A172 (cell line): ENCODE measurements at places on chromosomes 4 and X. TPM values are rescaled to one million over a fixed set of nuclear protein-coding genes. Genes with fewer than 3 reads are reported as not detected.
A peak's percentile ranks its signal among the peaks of the same experiment; 100 is the strongest.

DNA sequence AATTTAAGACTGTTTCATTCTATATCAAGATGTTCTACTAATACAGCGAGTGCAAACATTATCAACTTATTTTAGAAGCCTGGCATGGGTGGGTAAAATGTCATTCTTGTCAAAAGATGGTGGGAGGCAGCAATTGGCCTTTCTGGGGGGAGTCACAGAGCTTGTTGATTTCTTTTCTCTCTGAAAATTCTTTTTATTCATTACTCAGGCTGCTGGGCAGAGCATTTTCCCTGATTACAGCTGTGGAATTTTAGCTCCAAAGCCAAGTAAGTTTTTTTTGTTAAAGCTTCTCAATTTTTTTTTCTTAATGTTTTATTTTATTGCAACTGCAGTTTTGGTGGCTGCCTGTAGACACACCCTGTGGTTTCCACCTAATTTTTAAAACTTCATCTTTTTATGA lies 50.4 kb downstream of the GPC4 start:
- no peak for DNase-seq

- peak; percentile 39 for DNase-seq
These were observed 292.0 kb downstream of the CCSER1 start for GRCh38 chr4:90419124-90419711.

DNA sequence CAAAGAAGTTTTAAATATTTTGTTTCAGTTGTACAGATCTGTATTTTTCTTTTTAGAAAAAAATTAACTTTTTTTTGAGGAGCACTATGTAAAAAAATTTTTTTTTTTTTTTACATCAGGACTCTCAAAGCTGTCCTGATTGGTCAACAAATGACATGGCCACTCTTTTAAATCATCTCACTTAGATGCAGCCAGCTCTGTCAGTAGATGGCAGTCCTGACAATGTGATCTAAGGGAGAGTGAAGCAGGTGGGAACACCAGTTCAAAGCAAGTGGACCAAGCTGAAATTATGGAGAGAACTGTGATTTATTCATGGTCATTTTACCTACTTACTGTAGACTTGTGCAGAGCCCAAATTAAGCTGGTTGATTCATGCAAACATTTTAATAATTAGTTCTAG lies 174.7 kb upstream of the GPRIN3 start:
- peak; percentile 54 for DNase-seq

DNA sequence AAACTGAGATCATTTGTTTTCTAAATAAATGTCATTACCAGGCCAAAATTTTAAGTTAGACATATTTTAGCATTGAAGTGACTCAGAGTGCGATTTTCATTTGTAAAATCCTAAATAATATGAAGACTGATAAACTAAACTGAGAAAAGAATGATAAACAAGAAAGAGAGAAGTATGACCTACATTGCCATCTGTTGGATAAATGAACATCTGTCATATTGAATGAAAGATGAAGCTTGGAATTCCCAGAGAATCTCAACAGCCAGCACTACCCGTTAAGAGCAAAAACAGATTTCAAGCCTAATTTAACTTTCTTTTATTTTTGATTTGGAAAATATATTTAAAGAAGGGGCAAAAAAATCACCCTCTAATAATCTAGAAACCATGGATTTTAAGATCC lies 591.0 kb upstream of the ATOH1 start:
- no peak for DNase-seq

DNA sequence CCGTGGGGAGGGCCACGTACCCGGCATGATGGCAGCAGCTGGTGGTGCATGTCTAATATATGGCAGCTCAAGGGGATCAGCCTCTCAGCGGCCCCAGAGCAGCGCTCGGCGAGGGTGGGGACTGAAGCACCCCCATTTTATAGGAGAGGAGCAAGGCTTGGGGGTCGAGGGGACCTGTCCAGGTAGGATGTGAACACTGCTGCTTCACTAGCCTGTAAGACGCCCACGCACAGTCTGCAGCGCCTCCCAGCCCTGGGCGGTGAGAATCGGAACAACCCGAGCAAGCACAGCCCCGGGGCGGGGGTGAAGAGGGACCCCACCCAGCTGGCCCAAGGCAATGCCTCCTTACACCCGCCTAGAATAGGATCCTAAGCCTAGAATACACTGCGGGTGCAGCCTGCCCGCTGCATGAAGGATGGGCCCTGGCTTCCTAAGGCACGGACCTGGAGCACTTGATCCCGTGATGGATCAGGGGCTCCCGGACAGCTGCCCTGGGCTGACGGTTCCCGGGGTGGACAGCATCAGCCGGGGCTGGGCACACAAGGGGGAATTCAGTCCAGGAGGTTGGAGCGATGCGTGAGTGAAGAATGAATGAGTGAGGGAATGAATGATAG lies 17.6 kb downstream of the ADRA2C start:
- no peak for DNase-seq

GABRE gene
- 0.29 and 0.69 TPM in 2 replicates for total RNA-seq

- DNase-seq, result no peak
These were observed 130.6 kb upstream of the ATP6AP2 start for GRCh38 chrX:40449956-40450706.

DNA sequence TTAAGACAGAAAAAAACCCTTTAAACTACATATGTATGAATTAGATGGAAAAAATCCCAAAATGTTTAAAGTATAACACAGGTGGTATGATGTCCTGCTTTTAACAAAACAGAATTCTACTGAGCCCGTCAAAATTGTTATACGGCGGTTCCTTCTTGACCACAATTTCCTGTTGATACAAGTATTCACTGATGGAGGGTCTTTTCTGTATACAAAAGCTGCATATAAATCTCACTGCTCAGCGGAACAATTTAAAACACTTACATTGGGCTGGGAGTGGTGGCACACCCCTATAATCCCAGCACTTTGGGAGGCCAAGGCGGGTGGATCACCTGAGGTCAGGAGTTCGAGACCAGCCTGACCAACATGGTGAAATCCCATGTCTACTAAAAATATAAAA lies 62.4 kb downstream of the RPS6KA3 start:
- DNase-seq, result no peak

DNA sequence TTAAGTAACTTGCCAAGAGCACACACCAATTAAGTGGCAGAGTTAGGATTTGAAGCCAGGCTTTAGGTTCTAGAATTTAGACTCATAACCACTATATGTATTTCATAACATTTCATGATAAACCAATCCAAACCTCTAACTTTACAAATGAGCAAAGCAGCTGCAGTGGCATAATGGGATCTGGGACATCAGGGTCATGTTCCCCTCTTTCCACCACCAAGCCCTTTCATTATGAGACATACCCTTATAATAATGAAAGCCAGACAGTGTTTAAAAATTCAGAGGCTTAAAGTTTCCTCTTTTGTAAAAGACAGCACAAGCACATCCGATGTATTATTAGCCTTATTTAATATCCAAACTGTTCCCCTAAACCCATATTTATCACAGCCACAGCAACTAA lies 28.3 kb upstream of the AMELX start:
- DNase-seq, result no peak

- DNase-seq, result no peak
These were observed 110.6 kb downstream of the SH3KBP1 start for GRCh38 chrX:19776753-19777152.

MAGEA2 gene
- total RNA-seq, result 0.12 TPM in 1 of 2 replicates, not detected in the other

DNA sequence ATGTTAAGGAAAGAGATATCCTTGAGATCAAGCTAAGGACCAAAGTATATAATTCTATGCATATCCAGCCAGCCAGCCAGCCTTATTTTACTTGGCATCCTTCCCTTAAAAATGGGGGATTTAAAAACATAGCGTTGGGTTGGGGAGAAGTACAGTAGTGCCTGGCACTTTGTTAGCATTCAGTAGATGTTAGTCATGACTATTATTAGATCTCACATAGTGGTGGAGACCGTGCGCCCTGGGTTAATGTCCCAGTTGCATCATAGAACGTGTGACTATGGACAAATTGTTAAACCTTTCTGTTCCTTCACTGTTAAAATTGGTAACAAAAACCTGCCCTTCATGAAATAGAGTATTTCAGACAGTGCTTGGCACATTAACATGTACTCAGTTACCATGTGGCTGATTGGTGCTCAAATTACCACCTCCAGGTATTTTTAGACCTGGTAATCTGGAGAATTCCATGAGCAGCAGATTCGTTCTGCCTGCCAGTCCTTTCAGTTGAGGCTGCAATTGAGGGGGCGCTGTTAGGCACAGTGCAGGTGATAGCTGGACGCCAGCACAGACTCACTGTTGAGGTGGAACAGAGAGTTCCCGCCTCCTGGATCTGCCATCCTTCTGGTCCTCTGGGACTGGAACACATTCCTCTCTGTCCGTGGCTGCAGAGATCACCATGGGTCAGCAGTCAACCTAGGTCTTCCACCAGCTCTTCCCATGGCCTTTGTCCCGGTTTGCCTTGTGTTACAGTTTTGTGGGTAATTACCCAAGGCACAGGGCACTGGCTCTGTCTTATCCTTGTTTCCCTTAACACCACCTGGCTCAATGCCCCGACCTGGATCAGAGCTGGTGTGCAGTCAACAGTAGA lies 31.7 kb downstream of the RBBP7 start:
- peak; percentile 88 for DNase-seq

GRCh38 chr4:169756971-169757574 lies 671 bp downstream of the HPF1 start:
- DNase-seq, result no peak

GRCh38 chrX:46573331-46573891 lies at the start of gene CHST7:
Gene CHST7, plus strand, starts transcription at chrX:46573765. Its CDS starts 167 bp downstream, at chrX:46573932.
- DNase-seq, result peak; percentile 58

DNA sequence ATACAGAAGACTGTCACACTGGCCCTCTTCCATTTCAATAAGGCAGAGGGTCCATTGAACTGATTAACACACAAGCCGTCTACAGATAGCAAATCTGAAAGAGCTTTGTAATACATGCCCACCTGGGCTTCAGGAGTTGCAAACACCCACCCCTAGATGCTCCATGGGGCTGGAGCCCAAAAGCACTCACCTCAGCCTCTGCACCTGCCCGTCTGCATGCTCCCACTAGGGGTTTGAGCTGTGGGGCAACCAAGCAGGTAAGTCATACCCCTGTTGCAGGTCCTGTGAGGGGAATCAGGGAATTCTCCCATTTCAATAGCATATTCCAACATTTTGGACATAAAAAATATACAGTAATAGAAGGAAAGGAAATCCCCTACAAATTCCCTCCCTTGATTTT lies 243.0 kb upstream of the KCNIP4 start:
- DNase-seq, result no peak

GRCh38 chrX:13077168-13077567 lies 32.7 kb upstream of the FAM9C start:
- peak; percentile 48 for DNase-seq

GRCh38 chr4:93169966-93170365 lies 658.6 kb upstream of the ATOH1 start:
- no peak for DNase-seq

DNA sequence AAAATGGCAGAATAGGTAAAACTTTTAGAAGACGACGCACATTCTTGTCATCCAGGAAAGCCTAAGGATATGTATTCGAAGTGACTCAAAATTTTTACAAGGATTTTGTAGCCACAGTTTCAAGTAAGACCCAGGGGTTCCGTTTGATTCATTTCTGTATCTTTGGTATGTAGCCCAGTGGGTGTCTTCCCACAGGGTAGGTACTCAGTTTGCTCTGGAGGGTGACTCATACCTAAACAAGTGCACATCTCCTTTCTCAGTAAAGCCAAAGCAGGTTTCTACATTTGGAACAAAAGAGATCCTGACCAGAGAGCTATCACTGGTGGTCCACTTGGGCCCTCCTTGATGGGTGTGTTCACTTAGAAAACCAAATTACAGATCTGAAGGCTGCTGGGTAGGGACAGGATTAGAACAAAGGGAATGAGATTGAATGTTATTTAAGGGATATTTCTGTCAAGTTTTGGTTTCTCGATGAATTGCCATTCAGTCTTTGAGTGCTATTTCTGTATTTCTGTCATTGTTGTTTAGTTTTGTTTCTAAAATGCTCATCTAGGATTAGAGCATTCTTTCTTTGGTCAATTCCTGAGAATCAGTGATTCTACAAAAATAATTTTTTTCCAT lies 56.1 kb downstream of the PLS3 start:
- peak; percentile 76 for DNase-seq

GRCh38 chrX:103685396-103685795 lies 1.1 kb downstream of the MORF4L2 start:
- DNase-seq, result no peak

NLRP2B gene
- not detected in 2 replicates for total RNA-seq

MTMR1 gene
- 25.6 and 34.3 TPM in 2 replicates for total RNA-seq
